ENCODE measurements at places on chromosomes 6 and 20. TPM values are rescaled to one million over a fixed set of nuclear protein-coding genes. Genes with fewer than 3 reads are reported as not detected.

The VSTM2L gene
- total RNA-seq: 0.52 TPM

The RSPH4A gene
- total RNA-seq: not detected

The RTF2 gene
- 51.0 TPM for total RNA-seq

The RHAG gene
- total RNA-seq: not detected
